ENCODE measurements at places on chromosomes 1 and 21.
A peak's percentile ranks its signal among the peaks of the same experiment; 100 is the strongest.

GRCh38 chr1:183769956-183770815 lies 34.7 kb upstream of the RGL1 start:
- DNase-seq = no peak

DNA sequence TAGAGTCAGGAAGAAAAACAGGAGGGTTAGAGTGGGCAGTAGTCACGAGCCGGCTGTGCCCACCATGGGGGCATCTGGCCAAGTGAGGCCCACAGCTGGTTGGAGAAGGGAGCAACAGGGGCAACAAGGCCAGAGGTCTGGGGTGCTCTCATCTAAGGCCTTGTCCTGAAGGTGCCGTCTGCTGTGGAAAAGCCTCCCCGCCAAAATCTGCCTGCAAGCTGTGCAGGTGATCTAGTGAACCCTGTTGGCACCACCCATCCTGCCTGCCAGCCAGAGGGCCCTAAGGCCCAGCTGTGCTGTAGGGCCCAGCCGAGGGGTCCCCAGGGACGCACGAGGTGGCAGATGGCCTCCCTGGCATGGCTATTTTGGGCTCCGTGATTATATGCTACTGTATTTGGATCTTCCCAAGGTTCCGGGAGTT lies 51.3 kb downstream of the LGR6 start:
- DNase-seq = no peak

- DNase-seq = no peak
Observed at GRCh38 chr1:225677350-225678124, 24.6 kb upstream of the ENAH start.

GRCh38 chr1:110896090-110896489 lies 23.1 kb downstream of the CD53 start:
- DNase-seq = no peak

DNA sequence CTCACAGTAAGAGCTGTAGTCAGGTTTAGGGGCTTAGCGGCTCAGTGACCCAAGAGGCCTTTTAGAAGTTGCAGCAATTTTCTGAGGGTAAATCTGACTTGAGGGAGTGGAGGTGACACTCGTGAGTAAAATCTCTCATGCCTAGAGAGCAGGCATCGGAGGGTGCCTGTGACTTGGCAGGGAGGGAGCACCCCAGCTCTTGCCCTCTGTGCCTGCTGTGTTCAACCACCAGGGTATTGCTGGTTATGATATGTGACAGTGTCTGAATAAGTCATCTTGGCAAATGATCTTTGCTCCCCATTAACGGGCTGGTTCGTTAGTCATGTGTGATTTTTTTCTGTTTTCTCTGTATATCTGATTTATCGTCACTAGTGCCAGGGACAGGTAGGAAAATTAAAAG lies 5.9 kb downstream of the MAN1C1 start:
- no peak for DNase-seq

DNA sequence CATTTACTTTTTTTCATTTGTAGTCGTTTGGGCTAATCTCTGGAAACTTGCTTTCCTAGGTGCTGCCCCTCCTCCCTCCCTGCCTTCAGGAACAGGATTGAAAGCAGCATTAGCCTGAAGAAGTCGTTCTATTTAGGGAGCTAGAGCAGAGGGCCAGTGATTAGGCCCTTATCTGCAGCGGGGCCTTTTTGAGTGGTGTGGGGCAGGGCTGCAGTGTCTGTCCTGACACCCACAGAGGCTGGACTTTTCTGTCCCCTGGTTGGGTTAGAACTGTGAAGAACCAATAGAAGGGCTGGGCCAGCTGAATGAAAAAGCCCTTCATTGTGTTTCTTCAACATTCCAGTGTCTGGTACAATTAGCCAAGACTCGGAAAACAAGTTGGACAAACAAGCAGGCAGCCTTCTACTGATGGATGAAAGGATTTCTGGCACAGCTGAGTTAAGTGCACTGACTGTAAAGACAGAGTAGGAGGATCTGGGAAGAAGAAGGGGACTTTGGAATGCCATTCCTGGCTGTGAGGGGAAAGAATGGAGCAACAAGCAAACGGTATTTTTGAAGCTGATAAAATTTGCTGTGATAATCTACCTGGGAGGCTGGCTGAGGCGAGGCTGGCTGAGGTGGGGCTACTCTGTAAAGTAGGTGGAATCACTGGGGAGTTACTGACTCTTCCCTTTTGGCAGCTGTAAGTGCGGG lies 9.7 kb downstream of the MACF1 start:
- no peak for DNase-seq

- DNase-seq = peak; percentile 36
Observed at GRCh38 chr1:96660503-96660902, 61.1 kb upstream of the PTBP2 start.

DNA sequence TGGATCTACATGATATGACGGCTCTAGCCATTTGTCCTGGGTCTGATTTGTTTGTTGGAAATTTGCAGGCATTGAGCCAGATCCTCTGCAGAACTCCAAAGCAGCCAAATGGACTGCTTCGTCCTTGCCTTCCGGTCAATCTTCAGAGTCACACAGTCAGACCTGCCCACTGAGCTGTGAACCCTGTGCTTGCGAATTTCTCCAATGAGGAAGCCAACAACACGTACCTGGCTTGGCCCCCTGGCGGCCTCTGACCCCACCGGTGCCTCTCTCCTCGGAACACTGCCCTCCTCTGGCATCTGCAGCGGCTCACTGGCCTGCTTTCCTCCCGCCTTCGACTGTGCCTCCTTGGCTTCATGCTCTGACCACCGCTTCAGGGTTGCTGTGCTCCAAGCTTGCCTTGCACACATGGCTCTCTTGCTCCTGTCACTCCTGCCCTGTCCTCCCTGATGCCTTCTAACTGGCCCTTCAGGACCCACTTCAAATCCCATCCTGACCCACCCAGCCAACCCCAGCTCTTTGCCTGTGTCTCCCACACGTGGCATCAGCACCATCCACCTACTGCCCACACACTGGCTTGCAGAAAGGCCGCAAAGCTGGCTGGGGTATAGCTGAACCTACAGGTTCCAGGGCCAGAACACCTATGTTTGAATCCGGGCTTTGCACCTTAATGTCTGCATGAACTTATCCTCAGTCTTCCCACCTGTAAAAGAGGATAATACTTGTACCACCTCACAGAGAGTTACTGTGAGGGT lies 128.2 kb downstream of the KCNN3 start:
- DNase-seq = peak; percentile 32

- DNase-seq = no peak
Observed at GRCh38 chr1:119740261-119740660, 28.4 kb downstream of the HMGCS2 start.

- peak; percentile 1 for DNase-seq
Observed at GRCh38 chr1:166511761-166512160, 327.5 kb upstream of the POGK start.
